T-helper 2 cell treated with Interferon-gamma antibody and Interleukin-4, amounts not matched to agents 5 μg/mL and 100 μg/mL, for 36 hours (primary cell): ENCODE measurements at places on chromosomes 3 and 15.

DNA sequence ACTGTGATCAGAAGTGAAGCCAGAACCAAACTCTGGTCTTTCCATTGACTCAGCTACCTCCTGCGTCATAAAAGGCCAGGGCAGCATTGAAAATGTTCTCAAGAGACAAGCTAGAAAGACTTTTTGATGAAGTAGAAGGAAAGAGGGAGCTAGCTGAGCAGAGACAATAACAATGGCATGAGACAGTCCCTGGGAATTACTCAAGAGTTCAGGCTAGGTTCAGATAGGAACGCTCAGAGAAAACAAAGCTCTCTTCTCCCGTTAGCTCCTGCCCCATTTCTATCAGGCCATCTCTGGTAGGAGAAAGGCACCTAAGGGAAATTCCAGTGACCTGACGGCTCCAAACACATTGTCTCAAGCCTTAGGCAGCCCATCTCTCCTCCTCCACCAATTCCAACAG is 7.0 kb upstream of the OXTR start:
- H3K4me1 ChIP-seq: no peaks in the 10 kb centered on the region
- no peaks in the 10 kb centered on the region for H3K27me3 ChIP-seq
- DNase-seq: no peak
- no peak overlapping the region for H3K27ac ChIP-seq
- H3K4me3 ChIP-seq: no peak overlapping the region

- H3K4me3 ChIP-seq: no peak overlapping the region
- H3K4me1 ChIP-seq: no peaks in the 10 kb centered on the region
- H3K27me3 ChIP-seq: peaks cover 9% of the 10 kb centered on the region
- no peaks in the 10 kb centered on the region for H3K36me3 ChIP-seq
These were observed 299.1 kb upstream of the TLE3 start for GRCh38 chr15:70396807-70397206.

- peaks cover 6% of the 10 kb centered on the region for H3K36me3 ChIP-seq
- peaks cover 20% of the 10 kb centered on the region for H3K4me1 ChIP-seq
- peaks cover 3% of the 10 kb centered on the region for H3K27me3 ChIP-seq
These were observed 72.7 kb downstream of the CMTM8 start for GRCh38 chr3:32310918-32311839.

DNA sequence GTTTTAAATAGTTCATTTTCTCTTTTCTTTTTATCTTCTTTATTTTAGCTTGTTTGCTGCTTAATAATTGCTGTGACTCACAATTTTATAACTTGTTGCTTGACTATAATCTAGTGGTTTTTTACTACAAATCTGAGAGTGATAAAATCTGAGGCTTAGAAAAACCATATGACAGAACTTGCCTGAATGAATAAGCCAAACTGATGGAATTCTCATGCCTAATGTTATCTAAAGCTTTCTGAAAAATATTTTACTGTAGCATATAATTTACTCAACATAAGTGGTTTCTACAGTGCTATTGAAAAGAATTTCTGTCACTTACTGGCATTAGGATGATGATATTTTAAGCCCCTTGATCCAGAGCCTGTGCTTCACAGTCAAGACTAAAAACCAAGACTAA is 175.1 kb downstream of the VGLL3 start:
- no peaks in the 10 kb centered on the region for H3K4me1 ChIP-seq
- no peak overlapping the region for H3K27ac ChIP-seq
- DNase-seq: no peak

DNA sequence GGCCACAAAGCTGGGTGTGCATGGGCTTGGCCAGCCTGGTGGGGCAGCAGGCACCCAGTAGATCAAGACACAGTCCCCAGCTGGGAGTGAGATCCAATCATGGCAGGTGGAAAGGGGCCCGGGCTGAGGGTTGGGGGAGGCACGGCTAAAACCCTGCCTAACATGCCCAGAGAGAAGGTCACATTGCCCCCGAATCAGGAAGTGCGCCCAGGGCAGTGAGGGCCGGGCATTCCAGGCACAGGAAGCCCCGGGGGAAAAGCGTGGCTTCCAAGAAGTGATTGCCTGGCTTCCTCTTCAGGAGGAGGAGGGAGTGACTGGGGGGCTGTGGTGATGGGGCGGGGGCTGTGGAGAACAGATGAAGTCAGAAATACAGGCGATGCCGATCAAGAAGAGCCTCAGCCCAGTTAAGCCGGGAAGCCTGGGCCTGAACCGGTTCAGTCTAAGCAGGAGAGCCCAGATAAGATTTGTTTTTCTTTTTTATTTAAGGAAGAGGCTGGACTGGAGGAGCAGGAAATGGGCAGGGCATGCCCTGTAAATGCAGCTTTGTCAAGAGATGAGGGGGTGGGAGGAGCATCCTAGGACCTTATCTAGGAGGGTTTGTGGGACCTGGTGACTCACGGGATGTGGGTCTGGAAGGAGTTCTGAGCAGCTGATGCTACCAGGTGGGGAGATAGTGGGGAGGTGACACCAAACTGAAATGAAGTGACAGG is 83.9 kb downstream of the CHSY1 start:
- peaks cover 25% of the 10 kb centered on the region for H3K36me3 ChIP-seq
- peaks cover 27% of the 10 kb centered on the region for H3K4me1 ChIP-seq
- H3K27ac ChIP-seq: peak overlapping the region; percentile 92
- H3K4me3 ChIP-seq: peak overlapping the region; percentile 69

DNA sequence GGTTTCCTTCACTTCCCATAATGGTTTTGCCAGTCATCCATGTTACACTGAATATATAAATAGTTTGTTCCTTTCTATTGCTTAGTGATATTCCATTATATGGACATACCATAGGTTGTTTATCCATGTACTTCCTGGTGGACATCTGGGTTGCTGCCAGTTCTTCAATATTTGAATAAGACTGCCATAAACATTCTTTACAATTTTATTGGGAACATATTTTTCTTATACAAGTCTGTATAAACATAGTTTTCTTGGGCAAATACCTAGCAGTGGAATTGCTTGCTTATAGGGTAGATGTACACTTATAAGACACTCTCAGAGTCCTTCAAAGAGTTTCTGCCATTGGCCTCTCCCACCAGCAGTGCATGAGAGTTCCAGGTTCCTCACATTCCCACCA is 231.4 kb downstream of the OPA1 start:
- DNase-seq: no peak
- peaks cover 39% of the 10 kb centered on the region for H3K27me3 ChIP-seq
- H3K36me3 ChIP-seq: no peaks in the 10 kb centered on the region
- H3K4me1 ChIP-seq: no peaks in the 10 kb centered on the region

GRCh38 chr3:43326891-43327581 is 40.7 kb downstream of the SNRK start:
- H3K36me3 ChIP-seq: peaks cover 47% of the 10 kb centered on the region
- H3K4me3 ChIP-seq: peak overlapping the region; percentile 7
- H3K27me3 ChIP-seq: no peaks in the 10 kb centered on the region
